PC-9 (cell line): ENCODE measurements at places on chromosomes 2 and 18. TPM values are rescaled to one million over a fixed set of nuclear protein-coding genes. Genes with fewer than 3 reads are reported as not detected.
A peak's percentile ranks its signal among the peaks of the same experiment; 100 is the strongest.

- H3K36me3 ChIP-seq: no peaks in the 10 kb centered on the region
- no peak overlapping the region for H3K4me3 ChIP-seq
- no peaks in the 10 kb centered on the region for H3K4me1 ChIP-seq
- DNase-seq: no peak
Measured at GRCh38 chr2:14907014-14907612, 274.6 kb downstream of the LRATD1 start.

- no peaks in the 10 kb centered on the region for H3K27me3 ChIP-seq
- H3K4me1 ChIP-seq: no peaks in the 10 kb centered on the region
- H3K27ac ChIP-seq: no peak overlapping the region
Measured at GRCh38 chr2:143954186-143954585, 565.7 kb downstream of the ZEB2 start.

- no peak overlapping the region for H3K4me3 ChIP-seq
- no peak overlapping the region for H3K27ac ChIP-seq
- peak; percentile 64 for DNase-seq
- H3K36me3 ChIP-seq: no peaks in the 10 kb centered on the region
Measured at GRCh38 chr2:213640738-213641425, 356.6 kb downstream of the SPAG16 start.

GRCh38 chr2:237759176-237759575 is 39.4 kb upstream of the RBM44 start:
- no peaks in the 10 kb centered on the region for H3K27me3 ChIP-seq
- DNase-seq: no peak
- H3K27ac ChIP-seq: no peak overlapping the region
- H3K36me3 ChIP-seq: peaks cover 62% of the 10 kb centered on the region

DNA sequence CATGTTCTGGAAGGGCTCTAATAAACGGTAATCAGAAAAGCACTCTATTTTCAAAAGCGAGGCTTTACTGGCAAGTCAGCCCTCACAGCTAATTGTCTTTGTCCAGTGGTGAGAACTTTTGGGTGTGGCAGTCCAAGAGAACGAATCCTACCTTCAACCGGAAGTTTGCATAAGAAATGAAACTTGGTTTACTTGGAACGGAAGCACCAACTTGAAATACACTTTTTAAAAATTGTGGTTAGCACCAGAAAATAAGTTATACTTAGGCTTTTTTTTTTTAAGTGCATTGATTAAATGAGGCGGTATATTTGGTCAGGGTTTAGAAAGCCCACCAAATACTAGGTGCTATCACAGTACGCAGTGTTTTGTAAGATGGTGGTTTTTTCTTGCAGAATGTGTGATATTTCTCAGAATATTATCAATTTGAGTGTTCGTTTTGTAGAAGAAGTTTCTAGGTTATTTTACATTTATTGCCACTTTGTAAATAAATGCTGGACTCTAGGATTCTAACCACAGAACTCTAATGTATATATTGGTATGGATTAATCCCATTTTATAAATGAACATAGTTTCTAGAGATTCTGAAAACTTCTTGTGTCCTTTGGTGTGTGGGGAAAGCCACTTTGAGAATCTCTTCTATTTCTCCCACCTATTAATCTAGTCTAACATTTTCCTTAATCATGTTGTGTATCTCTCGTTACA is 1.2 kb downstream of the MYL12A start:
- peak overlapping the region; percentile 87 for H3K27ac ChIP-seq
- H3K4me1 ChIP-seq: peaks cover 36% of the 10 kb centered on the region
- no peaks in the 10 kb centered on the region for H3K27me3 ChIP-seq
- peak overlapping the region; percentile 86 for H3K4me3 ChIP-seq

DNA sequence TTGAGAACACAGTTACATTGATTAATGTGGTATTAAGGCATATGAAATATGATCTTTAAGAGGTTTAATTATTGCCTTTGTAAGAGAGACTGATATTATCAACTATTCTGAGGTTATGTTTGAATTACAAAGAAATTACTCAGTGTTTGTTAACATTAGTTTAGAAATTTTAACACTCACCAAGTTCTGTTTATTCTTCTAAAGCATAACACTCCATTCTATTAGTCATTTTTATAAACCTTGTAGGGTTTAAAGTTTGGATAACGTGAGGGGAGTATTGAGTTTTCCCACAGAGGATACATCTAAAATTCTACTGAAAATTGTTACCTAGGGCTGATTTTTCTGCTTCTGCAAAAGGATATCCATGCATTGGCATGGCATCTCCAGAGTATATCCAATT is 7.7 kb downstream of the CCDC178 start:
- H3K27ac ChIP-seq: no peak overlapping the region
- no peak for DNase-seq
- H3K4me1 ChIP-seq: no peaks in the 10 kb centered on the region
- H3K36me3 ChIP-seq: no peaks in the 10 kb centered on the region

DNA sequence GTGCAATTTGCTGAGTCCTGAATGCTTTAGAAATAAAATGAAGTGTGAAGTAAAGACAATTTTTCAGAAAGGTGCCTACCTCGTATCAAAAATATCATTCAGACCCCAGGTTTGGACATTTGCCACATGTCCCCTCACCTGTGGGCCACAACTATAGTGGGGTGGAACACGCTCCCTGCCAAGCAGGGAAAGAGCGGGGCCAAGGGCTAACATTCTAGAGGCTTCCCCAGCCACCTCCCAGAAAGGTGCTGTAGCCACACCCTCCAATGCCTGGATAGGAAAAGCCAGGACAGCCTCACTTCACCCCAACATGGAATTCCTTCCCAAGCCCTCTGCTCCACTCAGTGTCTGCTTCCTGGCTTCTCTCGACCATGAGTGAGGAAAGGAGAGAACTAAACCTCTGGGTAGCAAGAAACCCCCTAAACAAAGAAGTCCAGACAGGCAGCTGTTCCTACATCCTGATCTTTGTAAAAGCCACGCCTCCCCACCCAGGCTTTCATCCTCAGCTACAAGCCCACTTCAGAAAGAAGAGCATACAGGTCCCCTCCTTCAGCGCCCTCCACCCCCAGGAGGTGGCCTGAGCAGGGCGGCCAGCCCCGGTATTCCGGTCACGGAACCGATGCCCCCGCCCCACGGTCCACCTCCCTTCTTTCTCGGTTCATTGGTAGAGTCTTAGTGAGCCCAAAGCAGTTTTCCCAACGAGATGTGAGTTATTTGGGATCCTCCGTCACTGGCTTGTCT is 2.1 kb downstream of the COL6A3 start:
- H3K4me3 ChIP-seq: no peak overlapping the region
- H3K4me1 ChIP-seq: no peaks in the 10 kb centered on the region
- H3K27ac ChIP-seq: no peak overlapping the region
- no peak for DNase-seq

DNA sequence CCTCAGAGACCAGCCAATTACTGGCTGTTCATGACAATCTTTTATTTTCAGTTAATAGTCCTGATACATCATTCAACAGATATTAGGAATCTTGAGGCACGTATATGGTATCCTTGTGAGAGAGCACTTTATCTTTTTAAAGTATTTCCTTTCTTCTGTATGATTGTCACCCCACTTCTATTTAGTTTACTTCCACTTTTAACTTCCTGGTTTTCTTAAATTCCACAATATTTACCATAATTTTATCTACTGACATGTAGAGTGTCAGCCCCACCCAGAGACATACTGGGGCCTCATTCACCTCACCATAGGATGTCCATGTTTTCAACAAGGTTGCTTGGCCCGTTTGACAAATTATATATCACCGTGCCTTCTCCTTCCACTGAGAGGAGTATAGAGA is 182.9 kb upstream of the ID2 start:
- H3K27me3 ChIP-seq: peaks cover 96% of the 10 kb centered on the region
- no peaks in the 10 kb centered on the region for H3K4me1 ChIP-seq
- DNase-seq: no peak
- no peaks in the 10 kb centered on the region for H3K36me3 ChIP-seq

DNA sequence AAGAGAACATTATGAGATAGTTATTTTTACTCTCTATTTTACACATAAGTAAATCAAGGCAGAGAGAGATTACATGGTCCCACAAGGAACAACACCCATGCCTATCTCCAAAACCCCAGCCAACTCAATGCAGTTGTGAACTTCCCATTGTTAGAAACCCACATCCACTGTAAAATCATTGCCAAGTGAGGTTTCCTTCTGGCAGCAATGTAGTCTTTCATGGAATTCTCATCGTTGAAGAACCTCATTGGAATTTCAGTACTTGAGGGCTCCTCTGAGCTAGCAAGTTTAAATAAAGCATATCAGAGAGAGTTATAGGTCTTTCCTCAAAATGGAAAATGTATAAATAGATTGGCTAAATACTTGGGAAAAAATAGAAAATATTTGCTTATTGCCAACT is 105.2 kb downstream of the RAD51AP2 start:
- H3K4me1 ChIP-seq: no peaks in the 10 kb centered on the region
- H3K27ac ChIP-seq: no peak overlapping the region
- no peaks in the 10 kb centered on the region for H3K27me3 ChIP-seq
- no peak for DNase-seq
- no peaks in the 10 kb centered on the region for H3K36me3 ChIP-seq

- no peaks in the 10 kb centered on the region for H3K4me1 ChIP-seq
- H3K27ac ChIP-seq: no peak overlapping the region
- no peaks in the 10 kb centered on the region for H3K27me3 ChIP-seq
- H3K4me3 ChIP-seq: no peak overlapping the region
Measured at GRCh38 chr2:118519511-118519910, 327.9 kb downstream of the EN1 start.

- no peaks in the 10 kb centered on the region for H3K36me3 ChIP-seq
- H3K4me1 ChIP-seq: no peaks in the 10 kb centered on the region
- H3K4me3 ChIP-seq: no peak overlapping the region
- peaks cover 12% of the 10 kb centered on the region; the same call in 1 of the 2 replicates for H3K27me3 ChIP-seq
- DNase-seq: no peak
Measured at GRCh38 chr2:8095978-8096377, 585.9 kb upstream of the ID2 start.

DNA sequence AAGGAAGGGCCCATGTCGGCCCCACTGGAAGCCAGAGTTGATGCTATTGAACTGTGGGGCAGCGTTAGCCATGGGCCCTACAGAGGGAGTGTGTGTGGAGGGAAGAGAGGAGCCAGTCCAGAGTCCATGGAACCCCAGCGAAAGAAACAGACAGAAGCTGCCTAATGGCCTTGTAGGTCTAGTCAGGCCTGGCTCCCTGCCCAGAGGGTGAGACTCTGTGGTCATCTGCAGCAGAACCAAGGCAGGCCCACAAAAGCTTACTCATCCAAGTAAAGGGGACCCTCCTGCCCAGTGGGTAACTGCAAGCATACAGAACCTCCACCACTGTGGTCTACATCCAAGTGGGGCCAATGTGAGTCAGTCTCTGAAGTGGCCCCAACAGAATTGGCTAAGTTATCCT is 439.8 kb downstream of the TGIF1 start:
- no peak for DNase-seq
- no peaks in the 10 kb centered on the region for H3K27me3 ChIP-seq
- H3K4me3 ChIP-seq: no peak overlapping the region
- H3K27ac ChIP-seq: no peak overlapping the region
- H3K36me3 ChIP-seq: no peaks in the 10 kb centered on the region
- H3K4me1 ChIP-seq: no peaks in the 10 kb centered on the region

- no peak for DNase-seq
- H3K27ac ChIP-seq: no peak overlapping the region
- H3K36me3 ChIP-seq: no peaks in the 10 kb centered on the region
- no peak overlapping the region for H3K4me3 ChIP-seq
- H3K4me1 ChIP-seq: no peaks in the 10 kb centered on the region
Measured at GRCh38 chr18:5662586-5663090, 118.8 kb upstream of the EPB41L3 start.

GRCh38 chr18:54204883-54205282 is 19.6 kb downstream of the MBD2 start:
- H3K27me3 ChIP-seq: no peaks in the 10 kb centered on the region
- no peaks in the 10 kb centered on the region for H3K4me1 ChIP-seq
- no peaks in the 10 kb centered on the region; the same call in 1 of the 2 replicates for H3K36me3 ChIP-seq
- no peak for DNase-seq

DNA sequence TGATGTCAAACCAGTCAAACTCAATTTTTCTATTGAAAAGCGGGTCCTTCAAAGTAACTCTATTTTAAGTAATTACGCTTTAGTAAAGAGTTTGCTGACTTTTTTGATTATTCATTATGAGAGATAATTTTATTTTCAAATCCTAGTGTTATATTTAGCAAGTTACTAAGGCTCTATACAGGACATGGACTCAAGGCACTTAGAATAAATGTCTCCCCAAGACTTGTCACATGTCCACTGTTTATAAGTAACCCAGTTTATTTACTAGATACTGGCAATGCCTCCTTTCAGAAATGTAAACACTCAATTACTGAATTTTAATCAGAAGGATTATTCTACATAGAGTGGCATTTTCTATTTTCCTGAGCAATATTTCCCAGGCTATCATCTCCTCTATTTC is 638.1 kb downstream of the ERBB4 start:
- no peak overlapping the region for H3K27ac ChIP-seq
- no peaks in the 10 kb centered on the region for H3K4me1 ChIP-seq
- H3K27me3 ChIP-seq: no peaks in the 10 kb centered on the region
- no peaks in the 10 kb centered on the region for H3K36me3 ChIP-seq

- no peaks in the 10 kb centered on the region for H3K27me3 ChIP-seq
- no peaks in the 10 kb centered on the region for H3K36me3 ChIP-seq
- peak overlapping the region; percentile 73 for H3K27ac ChIP-seq
- no peak overlapping the region for H3K4me3 ChIP-seq
Measured at GRCh38 chr2:61759718-61760117, 94.1 kb downstream of the FAM161A start.

DNA sequence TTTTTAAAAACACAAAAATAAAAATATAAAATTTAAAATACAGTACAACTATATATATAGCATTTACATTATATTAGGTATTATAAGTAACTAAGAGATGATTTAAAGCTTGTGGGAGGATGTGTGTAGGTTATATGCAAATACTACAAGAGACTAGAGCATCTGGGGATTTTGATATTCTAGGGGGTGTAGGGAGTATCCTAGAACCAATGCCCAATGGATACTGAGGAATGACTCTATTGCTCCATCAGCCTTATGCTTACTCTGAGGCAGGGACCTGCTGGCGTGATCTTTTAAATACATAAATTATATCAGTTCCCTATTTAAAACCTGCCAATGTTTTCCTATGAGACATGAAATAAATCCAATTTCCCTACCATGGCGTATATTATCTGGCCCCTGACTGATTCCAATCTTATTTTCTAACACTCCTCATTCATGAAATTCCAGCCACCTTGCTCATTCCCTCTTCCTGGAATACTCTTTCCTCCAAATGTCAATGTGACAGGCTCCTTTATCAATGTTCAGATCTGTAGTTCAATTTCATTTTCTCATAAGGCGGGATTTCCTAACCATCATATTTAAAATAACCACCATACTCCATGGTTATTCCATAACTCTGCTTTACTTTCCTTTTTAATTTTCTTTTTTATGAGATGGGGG is 22.2 kb downstream of the SP3 start:
- peaks cover 57% of the 10 kb centered on the region for H3K4me1 ChIP-seq
- no peaks in the 10 kb centered on the region for H3K27me3 ChIP-seq
- H3K27ac ChIP-seq: peak overlapping the region; percentile 43
- no peak for DNase-seq
- H3K4me3 ChIP-seq: no peak overlapping the region

- no peaks in the 10 kb centered on the region for H3K36me3 ChIP-seq
- no peak overlapping the region for H3K27ac ChIP-seq
- no peak for DNase-seq
- no peaks in the 10 kb centered on the region for H3K27me3 ChIP-seq
- H3K4me3 ChIP-seq: no peak overlapping the region
Measured at GRCh38 chr2:231339316-231339715, 56.2 kb upstream of the B3GNT7 start.

The RNU2-63P gene
- total RNA-seq: 3.9 TPM in 1 of 2 replicates, not detected in the other

The TGFBRAP1 gene
- 11.4 and 16.7 TPM in 2 replicates for total RNA-seq

The SMCHD1 gene
- 44.9 and 73.7 TPM in 2 replicates for total RNA-seq

The ZC3H6 gene
- 9.1 and 10.0 TPM in 2 replicates for total RNA-seq
